Amniotic epithelial cell (primary cell): ENCODE measurements at places on chromosomes 3 and 15.

GRCh38 chr3:242602-243355 lies 46.2 kb downstream of the CHL1 start:
- no peak for DNase-seq

DNA sequence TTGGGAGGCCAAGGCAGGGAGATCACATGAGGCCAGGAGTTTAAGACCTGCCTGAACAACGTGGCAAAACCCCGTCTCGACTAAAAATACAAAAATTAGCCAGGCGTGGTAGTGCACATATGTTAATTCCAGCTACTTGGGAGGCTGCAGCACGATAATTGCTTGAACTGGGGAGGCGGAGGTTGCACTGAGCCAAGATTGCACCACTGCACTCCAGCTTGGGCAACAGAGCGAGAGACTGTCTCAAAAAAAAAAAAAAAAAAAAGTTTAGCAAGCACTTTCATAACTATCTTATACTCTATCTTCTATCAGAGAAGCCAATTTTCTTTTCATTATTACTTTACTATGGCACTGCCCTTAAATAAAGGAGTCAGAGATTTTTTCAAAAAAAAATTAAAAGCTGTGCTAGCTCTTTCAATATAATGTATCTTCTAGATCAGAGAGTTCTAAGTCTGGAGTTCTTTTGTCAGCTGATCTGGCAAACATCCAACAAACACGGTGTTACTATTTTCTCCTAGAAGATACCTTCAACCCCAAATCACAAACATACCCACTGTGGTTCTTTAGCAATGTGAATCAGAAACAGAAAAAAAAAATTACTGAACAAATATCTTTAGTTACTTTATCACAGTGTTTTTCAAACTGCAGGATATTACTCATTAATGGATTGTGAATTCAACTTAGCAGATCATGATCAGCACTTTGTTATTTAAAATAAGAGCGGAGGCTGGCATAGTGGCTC lies 3.0 kb downstream of the ZNF770 start:
- peak; percentile 79 for DNase-seq

- DNase-seq = no peak
These were observed at the start of gene ANKRD34C for GRCh38 chr15:79282371-79283251. Gene ANKRD34C, plus strand, starts transcription at chr15:79282722. Its CDS starts 10,563 bp downstream, at chr15:79293285.

- DNase-seq = no peak
These were observed 251.5 kb downstream of the PLCL2 start for GRCh38 chr3:17136136-17136721.

DNA sequence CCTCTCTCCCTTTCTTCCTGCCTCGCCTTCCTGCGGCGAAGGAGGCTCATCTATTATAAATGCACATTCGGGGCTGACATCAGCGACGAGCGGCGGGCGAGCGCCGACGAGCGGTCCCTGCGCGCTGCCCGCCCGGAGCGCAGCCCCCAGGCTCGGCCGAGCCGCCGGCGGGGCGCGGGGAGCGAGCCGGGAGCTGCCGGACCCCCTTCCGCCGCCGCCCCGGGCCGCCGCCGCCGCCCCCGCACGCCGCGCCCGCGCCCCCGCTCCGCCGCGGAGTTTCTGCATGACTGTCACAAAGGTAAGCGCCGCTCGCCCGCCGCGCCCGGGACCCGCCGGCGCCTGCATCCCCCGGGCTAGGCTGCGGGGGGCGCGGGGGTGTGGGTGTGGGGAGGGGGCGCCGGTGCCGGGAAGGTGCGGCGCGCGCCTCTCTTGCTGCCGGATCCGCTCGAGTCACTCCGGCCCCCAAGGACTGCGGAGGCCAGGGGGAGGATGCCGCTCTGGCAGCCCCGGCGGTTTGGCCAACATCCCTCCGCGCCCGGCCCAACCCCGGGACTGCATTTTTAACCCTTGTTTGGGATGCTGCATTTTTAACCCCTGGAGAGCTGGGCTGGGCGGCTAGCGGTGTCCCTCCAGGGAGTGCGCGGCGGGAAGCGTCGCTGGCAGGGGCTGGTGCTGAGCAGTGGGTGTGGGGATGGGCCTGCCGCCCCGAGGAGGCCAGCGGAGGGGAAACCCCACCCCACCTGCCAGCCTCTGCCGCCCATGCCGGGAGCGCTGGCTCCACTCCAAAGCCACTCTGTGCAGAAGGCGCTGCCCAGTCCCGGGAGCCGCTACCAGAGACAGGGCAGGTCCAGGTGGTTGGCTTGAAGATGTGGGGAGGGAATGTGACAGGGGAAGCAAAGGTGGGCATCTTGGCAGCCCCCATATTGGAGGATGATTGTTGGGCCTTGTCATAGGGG lies at the start of gene CORO2B:
Gene CORO2B (plus strand): TSS at position 14 of the 956 bp plus-strand sequence. CDS start 270 bp downstream, at position 284.
- DNase-seq = no peak

DNA sequence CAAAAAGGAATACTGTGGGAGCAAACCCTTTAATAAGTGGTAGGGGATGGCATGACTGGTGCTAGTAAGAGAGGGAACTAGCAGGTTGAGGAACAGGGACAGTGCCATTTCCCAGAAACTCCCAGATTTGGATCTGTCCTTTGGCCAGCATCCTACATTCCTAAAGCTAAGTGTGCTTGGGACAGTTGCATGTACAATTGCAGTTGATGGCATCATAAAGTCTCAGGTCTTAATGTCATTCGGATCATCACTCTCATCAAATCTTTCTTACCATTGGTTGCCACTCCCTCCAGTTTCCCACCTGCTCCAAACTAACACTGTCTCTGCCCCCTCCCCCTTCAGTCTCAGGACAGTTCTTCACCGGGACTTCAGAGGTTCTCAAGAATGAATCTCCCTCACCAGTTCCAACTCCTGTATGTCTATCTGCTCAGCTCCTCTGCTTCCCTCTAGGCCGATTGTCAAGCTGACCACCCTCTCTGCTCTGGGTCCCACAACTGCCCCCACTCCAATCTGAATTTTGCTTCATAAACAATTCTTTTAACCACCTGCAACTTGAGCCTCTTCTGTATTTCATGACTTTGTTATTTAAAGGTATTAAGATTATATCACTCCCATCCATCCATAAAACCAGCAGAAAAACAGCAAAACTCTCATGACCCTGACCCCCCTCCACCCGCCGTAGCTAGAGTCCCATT lies 260.8 kb downstream of the CGGBP1 start:
- no peak for DNase-seq

DNA sequence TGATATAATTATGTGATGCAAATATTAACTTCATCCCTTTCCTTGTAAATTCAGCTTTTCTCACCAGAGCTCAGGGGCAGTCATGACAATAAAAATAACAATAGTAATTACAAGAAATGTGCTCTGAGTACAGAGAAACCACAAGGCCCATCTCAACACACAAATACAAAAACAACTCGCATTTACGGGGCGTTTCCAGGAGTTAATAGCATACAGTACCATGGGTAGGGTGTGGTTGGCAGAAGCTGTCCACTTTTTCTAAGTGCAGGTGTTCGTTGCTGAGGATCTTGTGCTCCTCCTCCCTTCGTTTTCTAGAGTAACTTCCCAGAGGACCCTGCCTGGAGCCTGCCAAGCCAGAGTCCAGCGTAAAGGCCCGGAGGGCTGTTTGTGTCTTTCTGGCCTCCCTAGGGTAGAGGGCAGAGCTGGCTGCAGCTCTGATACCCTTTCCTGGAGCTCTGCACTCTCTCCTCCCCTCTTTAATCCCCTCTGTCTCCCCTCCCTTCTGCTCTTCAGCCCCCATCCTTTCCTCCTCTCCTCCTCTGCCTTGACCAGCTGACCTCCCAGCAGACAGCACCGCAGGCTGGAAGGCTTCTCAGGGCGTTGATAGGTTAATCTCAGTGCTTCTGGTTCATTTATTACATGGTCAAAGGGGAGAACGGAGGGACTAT lies 11.4 kb downstream of the SEMA3G start:
- no peak for DNase-seq

GRCh38 chr3:44890852-44891251 lies 16.4 kb downstream of the TGM4 start:
- DNase-seq = no peak
